Stimulated activated CD8-positive, alpha-beta memory T cell treated with anti-CD3 and anti-CD28 coated beads, Interleukin-4, amount 100 ng/mL, for 1 hour (primary cell): ENCODE measurements at places on chromosomes 5 and 9.

- DNase-seq: no peak
Observed at GRCh38 chr5:18566671-18567070, 932.4 kb downstream of the TAF11L14 start.

DNA sequence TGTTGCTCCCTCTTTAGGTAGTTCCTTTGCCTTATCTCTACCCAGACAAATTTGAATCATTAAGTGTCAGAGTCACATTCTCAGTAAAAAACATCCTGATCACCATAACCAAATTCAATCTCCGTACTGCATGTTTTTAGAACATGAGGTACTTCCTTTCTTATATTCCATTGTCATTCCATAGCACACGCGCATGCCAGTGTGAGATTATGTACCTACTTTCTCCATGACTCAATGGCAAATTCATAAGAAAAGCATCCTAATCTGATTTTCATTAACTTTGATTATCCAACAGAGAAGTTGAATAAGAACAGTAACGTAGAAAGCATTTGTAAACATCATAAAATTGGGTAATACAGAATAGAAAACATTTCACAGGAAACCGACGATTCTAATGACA lies 1118.6 kb upstream of the CDH9 start:
- no peak for DNase-seq

GRCh38 chr5:168153263-168153875 lies 138.1 kb upstream of the WWC1 start:
- no peak for DNase-seq

- DNase-seq: no peak
Observed at GRCh38 chr5:17114715-17115599, 102.5 kb upstream of the BASP1 start.

GRCh38 chr5:40033411-40033810 lies 608.6 kb upstream of the DAB2 start:
- DNase-seq: no peak

DNA sequence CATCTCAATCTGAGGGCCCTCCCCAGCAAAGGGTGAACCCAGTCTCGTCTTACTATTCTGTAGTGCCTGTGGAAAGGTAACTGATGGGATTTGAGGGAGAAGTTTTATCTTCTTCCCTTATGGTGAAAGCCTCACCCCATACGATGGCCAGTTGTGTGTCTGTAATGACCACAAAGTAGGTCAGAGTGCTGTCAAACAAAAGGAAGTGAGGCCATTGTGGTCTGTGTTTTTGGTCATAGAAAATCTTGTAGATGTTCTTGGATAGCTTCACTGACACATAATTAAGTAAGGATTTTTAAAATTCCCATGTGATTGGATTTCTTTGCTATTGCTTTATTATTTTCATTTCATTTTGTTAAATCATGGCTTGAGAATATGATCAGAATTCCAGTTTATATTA lies 505.1 kb upstream of the KLF4 start:
- DNase-seq: no peak

- DNase-seq: no peak
Observed at GRCh38 chr9:31912636-31913035, 471.8 kb upstream of the ACO1 start.

GRCh38 chr9:115005322-115005721 lies 74.9 kb upstream of the TNFSF8 start:
- no peak for DNase-seq

GRCh38 chr5:178325679-178326373 lies 93.2 kb upstream of the PHYKPL start:
- DNase-seq: no peak

GRCh38 chr5:113117543-113118115 lies 141.0 kb downstream of the DCP2 start:
- no peak for DNase-seq
